NB4 (cell line): ENCODE measurements at places on chromosomes 4 and X.

DNA sequence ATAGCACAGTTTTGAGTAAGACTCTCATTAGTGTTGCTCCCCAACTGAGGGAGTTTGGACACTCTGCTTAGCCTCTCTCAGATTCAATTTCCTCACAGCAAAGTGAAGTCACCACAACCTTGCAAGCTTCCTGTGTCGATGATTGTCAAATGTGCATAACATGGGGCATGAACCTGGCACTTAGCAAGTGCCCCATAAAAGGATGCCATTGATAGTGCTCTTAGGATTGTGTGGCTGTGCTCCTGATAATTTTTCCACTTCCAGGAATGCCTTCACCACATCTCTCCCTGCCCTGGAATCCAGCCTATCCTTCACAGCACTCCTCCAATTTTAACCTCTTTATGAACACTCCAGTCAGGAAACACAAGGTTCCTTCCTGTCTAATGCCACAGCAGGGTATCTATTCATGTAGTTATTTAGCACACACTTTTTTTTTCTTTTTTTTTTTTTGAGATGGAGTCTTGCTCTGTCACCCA lies 309.4 kb downstream of the PPP3CA start:
- DNase-seq: no peak

DNA sequence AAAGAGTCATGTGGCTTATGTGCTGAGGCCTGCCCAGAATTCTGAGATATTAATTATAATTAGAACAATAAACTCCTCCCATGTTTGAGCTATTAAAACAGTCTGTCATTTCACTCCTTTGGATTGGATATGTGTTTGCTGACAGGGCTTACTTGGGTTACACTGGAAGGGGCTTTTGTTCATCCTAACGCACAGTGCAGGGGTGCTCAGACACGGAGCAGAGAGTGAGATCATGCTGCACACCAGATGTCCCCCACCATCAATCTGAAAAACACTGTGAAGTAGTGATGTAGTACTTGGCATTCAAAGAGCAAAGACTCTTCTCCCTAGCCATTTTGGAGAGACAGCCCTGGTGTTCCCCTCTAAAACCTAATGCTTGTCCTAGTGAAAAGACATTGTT lies 24.1 kb upstream of the SMIM10L2A start:
- no peak for DNase-seq

- DNase-seq: no peak
These were observed 8.0 kb upstream of the BANK1 start for GRCh38 chr4:101782546-101782945.

GRCh38 chr4:104549736-104550135 lies 55.0 kb upstream of the CXXC4 start:
- no peak for DNase-seq

DNA sequence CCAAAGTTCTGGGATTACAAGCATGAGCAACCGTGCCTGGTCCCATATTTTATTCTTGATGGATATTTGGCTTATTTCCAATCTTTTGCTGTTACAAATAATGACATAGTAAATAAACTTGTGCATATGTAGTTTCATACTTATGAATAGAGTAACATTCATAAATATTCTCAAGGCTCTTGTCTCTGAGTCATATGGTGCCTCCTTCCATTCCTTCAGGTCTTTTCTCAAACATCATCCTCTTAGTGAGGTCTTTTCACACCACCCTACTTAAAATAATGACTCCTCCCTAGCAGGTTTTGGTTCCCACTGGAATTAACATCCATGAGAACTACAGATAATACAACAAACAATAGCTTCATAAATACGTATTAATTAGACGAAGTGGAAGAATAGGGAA lies 416.6 kb downstream of the IQCM start:
- DNase-seq: no peak
